ENCODE measurements at places on chromosomes 12 and 14.

DNA sequence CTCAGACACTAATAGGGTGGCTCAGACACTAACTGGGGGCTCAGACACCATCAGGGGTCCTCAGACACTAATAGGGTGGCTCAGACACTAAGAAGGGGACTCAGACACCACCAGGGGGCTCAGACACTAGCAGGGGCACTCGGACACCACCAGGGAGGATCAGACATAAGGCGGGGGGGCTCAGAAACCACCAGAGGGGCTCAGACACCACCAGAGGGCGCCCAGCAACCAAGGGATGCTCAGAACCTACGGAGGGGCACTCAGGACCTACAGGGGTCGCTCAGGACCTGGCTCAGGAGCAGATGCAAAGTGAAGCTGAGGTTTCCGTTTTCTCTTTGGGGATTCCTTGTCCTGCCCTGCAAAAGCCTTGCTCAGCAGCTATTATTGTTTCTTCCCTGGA lies 448.5 kb downstream of the TMEM121 start:
- peak; percentile 43 for DNase-seq

DNA sequence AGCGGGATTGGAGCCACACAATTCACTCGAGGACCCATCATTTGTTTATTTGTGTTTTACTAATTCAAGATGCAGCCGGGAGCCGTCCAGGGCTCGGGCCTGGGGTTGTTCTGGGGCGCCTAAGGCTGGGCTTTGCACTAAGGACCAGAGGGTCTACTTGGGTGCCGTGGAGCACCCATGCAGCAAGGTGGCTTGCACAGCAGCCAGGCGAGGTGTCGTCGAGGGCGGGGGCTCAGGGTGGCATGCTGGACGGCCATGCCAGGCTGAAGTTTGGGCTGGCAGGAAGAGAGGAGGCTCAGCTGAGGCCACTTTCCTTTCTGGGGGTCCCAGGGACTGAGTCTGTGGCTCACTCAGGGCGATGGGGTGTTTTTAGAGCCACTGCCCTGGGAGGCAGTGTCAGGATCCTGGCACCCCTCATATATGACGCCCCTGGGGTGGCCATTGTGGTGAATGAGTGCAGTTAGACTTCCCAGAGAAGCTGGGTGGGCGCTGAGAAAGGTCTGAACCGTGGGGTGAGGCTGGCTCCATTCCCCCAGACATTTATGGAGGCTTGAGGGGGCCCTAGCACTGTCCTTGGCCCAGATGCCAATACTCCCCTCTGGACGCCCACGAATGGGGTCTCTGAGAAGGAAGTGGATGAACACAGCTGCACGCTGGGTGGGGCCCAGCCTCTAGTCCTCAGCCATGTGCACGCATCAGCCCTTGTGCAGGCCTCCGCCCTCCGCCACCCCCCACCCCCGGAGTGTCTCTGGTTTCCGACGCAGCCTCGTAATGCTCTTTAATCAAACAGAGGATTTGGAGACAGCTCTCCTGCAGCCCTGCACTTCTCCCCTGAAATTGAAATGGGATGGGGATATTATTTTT lies 11.3 kb downstream of the MEG3 start:
- no peak for DNase-seq

- no peak for DNase-seq
These were observed 62.6 kb upstream of the RESF1 start for GRCh38 chr12:31896514-31897039.

- DNase-seq: no peak
These were observed 787.0 kb upstream of the TBX3 start for GRCh38 chr12:115470977-115471376.

DNA sequence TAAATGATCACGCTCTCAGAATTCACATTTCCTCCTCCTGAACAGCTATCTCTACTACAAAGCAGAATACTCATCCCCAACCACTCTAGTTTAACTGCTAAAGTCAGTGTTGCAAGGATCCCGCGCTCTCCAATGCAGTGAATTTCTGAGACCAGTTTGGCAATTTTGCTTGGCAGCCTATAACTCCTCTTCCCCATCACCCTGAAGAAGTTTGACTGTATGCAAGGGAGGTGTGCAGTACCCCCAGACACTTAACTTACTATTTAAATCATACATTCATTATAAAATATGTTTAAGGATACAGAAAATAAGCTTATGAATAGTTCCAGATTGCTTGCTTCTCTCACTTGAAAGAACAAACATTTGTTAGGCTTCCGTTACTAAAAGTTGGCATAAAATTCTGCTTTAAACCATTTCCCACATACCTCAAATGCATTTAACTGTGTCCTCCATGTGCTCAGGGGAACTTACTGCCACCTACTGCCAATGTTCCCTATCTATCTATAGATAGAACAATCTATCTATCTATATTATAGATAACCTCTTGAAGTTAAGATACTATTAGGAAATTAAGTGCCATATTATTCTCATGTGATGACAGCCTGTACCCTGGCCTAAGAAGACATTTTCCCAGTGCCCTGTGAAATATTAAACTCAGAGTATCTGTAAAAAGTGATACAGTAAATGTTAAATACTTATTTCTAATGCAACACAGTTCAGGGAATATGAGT lies 2.4 kb downstream of the LGR5 start:
- peak; percentile 6 for DNase-seq

- DNase-seq: no peak
These were observed 85.8 kb downstream of the RBM19 start for GRCh38 chr12:113880326-113880725.

- peak; percentile 68 for DNase-seq
These were observed 13.2 kb upstream of the MAP4K5 start for GRCh38 chr14:50545618-50546017.

- peak; percentile 43 for DNase-seq
These were observed 16.7 kb upstream of the ZDHHC22 start for GRCh38 chr14:77158175-77158881.

DNA sequence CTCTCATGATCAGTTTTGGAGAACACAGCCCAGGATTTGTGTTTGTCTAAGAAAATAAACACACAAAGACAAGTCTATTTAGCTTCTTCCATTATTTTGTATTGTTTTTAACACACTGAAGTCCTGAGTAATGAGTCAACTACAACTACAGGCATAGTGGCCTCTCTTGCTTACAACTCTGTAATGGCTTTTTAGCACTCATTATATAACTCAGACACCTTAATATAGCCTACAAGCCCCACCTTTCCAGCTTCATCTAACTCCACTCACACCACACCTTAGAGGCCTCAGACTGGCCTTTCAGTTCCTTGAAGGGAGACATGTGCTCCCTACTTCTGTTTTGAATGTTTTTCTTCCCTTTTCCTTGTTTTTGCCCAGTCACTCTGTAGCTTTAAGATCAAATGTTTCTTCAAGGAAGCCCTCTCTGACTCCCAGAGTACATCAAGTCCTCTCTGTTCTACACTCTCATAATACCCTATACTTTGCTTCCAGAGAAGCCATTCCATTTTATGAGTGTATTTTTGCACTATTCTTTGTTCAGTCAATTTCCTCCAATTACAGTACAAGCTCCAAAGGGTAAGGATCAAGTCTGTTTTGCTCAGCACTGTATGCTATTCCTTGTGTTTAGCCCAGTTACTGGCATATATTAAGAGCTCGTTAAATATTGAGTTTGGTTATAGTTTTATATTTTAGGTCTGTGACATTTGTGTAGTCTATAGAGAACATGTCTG lies 233.6 kb upstream of the ARHGAP5 start:
- DNase-seq: peak; percentile 2

Measured in SW480 (cell line).